Cortex of kidney (tissue), 1 donor: ENCODE measurements at places on chromosomes 16 and 17.

GRCh38 chr16:53743149-53743566 is 39.2 kb downstream of the FTO start:
- no peak for DNase-seq

DNA sequence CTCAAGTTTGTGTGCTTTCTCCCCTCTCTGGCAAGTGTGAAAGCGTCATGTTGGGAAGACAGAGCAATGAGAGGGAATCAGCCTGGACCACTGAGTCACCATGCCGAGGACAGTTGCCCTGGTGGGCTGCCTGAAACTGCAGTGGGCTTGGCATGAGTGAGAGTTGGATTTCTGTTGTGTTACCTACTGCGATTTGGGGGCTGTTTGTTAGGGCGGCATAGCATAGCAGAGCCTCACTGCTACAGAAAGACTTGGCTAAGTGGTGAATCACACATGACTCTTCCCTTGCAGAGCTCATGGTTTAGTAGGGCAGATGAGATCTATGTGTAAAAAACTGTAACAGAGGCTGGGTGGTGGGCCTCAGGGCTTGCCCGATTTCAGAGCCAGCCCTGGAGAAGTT is 324.6 kb downstream of the C16orf95 start:
- no peak for DNase-seq

DNA sequence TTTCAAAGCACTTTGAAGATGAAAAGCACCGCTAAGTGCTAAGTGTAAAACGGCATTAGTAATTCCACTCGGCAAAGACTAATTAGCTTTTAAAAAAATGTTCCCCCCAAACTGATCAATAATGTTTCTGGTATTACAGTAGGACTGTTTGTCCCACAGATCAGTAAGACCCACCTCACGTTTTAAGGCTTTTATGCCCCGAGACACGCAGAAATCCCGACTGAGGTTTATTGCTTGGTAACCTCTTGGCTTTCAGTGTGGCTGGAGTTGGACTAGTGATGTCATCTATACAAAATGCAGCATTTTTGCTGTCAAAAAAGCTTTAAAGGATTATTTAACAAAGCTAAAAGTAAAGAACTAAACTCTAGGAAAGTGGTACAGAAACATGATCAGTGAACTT is 414.6 kb upstream of the PSMD7 start:
- no peak for DNase-seq

DNA sequence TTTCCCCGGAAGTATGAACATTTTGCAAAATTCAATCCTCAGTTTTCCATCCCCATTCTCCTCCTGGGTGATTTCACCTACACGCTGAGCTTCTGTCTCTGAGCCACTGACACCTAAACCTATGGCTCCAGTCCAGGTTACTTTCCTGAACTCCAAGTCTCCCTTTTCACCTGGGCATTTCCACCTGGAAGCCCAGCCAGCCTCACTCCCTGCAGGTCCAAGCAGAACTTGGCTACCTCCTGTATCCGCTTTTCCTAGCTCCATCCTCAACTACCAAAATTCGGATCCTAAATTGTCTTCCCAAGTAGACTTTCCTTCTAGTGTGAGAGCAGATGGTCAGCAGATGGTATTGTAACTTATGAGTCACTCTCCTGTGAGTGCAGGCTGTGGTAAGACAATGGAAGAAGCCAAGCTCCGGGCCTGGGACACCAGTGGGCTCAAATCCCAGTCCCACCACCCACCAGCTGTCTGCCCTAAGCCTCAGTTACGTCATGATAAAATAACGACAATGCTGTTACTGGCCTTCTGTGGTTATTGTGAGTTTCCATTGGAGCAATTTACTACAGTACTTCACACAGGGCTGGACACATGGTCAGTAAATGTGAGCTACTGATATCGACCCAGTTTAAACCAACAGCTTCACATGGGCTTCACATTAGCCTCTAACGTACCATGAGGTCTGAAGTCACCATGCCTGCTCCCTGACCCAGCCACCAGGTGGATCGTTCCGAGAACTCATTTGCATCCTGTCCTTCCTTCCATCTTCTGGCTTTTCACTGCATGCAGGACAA is 33.3 kb downstream of the PECAM1 start:
- DNase-seq = no peak

- DNase-seq = no peak
Measured at GRCh38 chr17:66975614-66976378, 11.3 kb downstream of the CACNG4 start.

GRCh38 chr17:73533781-73534180 is 110.5 kb downstream of the SDK2 start:
- DNase-seq = no peak

GRCh38 chr17:13544292-13544691 is 57.4 kb downstream of the HS3ST3A1 start:
- no peak for DNase-seq

DNA sequence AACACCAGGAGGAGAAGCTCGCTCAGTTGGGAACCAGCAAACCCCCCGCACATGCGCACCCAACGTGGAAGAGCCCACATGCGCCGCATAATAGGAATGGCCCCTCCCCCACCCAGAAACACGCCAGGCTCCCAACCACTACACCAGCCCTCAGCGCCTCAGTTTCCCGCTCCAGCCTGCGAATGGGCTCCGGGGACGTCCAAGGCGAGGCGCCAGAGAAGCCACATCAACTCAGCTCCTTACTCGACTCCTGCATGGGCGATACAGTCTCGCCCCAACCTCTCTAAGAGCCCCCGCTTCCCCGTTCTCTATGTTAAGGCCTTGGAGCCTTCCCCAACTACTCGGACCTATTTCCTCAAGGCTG is 504 bp downstream of the SRSF1 start:
- DNase-seq = no peak

DNA sequence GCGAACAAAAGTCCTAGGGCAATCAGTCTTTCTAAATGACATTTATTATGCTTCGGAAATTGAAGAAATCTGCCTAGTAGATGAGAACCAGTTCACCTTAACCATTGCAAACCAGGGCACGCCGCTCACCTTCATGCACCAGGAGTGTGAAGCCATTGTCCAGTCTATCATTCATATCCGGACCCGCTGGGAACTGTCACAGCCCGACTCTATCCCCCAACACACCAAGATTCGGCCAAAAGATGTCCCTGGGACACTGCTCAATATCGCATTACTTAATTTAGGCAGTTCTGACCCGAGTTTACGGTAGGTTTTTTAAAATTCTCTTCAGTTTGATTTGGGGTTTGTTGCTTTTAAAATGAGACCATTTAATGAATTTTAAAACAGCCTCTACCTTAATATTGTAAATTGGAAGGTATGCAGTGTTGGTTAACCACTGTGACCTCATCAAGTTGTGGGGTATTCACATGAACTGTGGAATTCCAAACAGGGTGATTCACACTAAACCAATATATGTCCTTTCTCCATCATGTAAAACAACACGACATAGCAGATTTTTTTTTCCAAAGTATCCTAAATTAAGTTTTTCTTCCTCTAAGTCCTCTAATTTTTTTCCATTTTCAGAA is 6.2 kb upstream of the EVI2A start:
- DNase-seq = no peak

DNA sequence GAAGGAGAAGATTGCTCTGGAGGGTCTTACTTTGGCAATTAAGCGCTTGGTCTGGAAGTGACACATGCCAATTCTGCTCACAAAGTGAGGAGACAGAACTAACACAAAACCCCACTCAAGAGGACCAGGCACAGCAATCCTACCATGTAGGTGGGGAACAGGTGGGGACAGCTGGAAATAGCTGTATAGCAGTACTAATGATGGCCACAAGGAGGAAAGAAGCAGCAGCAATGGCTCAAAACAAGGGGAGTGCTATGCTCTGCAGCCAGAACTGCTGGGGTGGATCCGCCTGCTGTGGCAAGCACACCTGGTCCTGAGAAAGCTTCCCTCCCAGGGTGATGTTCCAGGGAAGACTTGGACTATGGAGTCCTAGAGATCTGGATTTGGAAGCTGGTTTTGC is 17.0 kb upstream of the TMEM132E start:
- DNase-seq = no peak

DNA sequence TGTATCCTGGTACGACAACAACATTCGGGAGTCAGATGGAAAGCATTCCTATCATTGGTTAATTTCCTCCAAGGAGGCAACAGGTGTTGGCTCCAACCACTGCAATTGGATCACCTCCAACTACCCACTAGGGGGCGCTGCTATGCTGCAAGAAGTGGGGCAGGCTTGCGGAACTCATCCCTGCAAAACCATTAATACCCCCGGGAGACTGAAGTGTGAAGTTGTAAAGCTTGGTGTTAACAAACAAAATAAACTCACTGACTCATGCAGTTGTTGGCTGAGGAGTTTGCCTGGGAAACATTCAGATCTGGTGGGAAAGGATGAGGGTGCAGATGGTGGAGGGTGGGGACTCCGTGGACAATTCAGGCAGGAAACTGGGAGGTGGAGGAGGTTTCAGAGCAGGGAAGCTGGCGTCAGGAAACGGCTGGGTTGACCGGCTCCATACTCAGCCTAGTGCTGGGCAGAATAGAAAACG is 84.9 kb downstream of the HS3ST2 start:
- DNase-seq = no peak

- DNase-seq = no peak
Measured at GRCh38 chr17:31780483-31780882, 78.6 kb downstream of the COPRS start.

GRCh38 chr17:39225959-39226683 is 376 bp upstream of the STAC2 start:
- no peak for DNase-seq

DNA sequence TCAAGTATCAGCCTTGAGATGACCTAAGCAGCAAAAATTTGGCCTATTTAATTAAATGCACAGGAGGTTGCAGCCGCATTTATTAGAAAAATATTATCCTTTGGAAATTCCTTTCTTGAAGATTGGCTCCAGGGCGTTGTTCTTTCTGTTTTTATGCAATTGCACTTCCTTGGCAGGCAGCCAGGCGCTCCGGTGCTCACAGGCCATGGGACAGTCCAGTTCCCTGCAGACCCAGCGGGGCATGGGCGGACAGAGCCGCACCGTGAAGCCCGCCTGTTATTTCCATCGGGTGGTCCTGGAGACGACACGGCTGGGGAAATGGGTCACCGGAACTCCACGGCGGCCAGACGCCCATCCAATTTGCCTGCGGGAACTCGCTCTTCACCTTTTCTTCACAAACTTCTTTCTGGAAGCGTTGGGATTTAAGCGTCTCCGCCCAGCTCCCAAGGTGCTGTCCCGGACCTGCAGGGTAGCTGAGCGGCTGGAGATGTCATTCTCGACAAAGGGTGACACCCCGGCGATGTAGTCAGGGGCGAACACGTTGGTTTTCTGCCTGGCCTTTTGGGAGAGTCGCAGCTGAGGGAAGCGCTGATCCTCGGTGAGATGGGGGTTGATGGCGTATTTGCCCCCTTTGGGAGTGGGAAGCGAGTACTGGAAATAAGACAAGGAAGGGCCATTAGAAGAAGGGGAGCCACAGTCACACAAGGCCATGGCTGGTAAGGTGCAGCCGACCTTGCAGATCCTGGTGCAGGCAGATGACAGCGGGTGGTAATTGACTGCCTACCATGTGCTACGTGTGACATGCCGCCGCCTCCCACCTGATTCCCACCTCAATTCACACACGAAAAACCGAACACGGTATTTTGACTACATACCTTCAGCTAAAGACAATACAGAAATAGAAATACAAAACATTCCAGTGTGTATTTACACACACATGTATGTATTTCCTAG is 12.5 kb downstream of the NOB1 start:
- DNase-seq = no peak

- DNase-seq = no peak
Measured at GRCh38 chr17:37276475-37276874, 99.3 kb upstream of the C17orf78 start.

DNA sequence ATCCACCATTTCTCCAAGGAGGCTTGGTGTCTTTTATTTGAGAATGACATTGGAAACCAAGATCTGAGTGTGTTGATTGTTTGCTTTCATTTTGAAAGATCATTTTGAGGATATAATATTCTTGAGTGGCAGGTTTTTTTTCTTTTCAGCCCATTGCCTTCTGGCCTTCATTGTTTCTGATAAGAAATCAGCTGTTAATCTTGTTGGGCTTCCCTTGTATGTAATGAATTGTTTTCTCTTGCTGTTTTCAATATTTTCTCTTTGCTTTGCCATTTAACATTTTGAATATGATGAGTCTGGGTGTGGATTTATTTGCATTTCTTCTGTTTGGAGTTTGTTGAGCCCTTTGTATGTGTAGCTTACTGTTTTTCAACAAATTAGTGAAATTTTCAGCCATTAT is 22.0 kb downstream of the PRSS54 start:
- DNase-seq = no peak

GRCh38 chr17:13024526-13025257 is 6.9 kb upstream of the ELAC2 start:
- no peak for DNase-seq

GRCh38 chr16:3304370-3304769 is 860 bp downstream of the TIGD7 start:
- no peak for DNase-seq

DNA sequence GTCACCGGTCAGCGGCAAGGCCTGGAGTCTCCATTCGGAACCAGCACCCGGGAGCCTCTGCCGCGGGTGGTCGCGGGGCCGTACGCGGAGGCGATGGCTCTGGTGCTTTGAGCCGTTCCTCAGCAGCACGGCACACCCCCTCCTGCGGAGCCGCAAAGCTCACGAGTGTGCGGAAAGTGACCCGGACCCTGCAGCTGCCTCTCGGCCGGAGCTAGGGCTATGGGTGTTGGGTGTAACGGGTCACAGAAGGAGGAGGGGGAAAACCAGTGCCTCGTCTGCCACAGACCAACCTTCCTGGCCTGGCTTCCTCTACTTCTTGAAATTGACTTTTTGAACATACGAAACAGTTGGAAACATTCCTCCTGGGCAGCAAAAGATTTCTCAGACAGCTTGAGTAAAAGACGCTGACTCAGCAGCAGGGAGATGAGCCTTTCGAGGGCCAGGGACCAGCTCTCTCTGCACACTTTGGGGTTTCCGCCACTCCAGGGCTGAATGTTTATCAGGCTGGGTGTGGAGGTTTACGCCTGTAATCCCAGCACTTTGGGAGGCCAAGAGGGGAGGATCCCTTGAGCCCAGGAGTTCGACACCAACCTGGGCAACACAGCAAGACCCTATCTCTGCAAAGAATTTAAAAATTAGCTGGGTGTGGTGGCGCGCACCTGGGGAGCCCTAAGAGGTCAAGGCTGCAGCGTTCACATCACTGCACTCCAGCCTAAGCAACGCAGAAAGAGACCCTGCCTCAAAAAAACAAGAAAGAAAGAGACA is 26.4 kb upstream of the PITPNA start:
- no peak for DNase-seq

GRCh38 chr17:15109608-15110007 is 155.5 kb downstream of the PMP22 start:
- DNase-seq = no peak

GRCh38 chr17:2336852-2337543 is at the start of gene SGSM2:
TSS of gene SGSM2 (plus strand) at chr17:2337501. CDS start at chr17:2337689, 188 bp downstream.
- DNase-seq = no peak
